Activated CD4-positive, alpha-beta T cell treated with anti-CD3 and anti-CD28 coated beads for 4 hours (primary cell): ENCODE measurements at places on chromosomes 3 and 15.

DNA sequence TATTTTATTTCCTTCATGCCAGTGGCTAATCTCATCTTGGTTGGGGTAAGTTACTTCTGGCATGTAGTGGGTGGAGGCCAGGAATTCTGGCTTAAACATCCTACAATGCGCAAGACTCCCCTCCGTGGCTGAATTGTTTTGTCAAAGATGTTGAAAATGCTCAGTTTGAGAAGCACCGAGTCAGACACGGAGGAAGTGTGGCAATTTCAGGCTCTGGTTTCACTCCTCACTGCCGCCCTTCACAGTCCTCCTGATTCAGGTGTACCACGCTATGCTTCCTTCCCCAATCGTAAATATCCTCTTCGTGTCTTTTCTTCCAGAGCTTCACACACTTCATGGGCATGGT is 150.7 kb downstream of the OPA1 start:
- DNase-seq = no peak

DNA sequence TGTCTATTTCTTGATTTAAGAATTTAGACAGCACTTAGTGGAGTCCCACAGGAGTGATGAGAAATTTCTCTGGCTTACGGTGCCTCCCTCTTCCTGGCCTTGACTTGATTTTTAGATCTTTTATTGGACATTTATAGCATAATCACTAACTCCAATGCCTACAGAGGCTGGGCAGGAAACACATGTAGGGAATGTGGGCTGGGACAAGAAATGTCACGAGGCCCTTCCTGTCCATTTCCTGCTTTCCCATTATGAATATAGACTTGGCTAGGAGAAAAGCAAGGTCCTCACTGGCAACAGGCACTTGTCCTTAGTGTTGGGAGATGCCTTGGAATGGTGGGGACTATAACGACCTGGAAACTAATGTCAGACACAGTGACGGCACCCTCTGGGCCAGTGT is 100.3 kb downstream of the MYLK start:
- no peak for DNase-seq

- no peak for DNase-seq
These were observed 227.7 kb upstream of the CD96 start for GRCh38 chr3:111314181-111314873.

DNA sequence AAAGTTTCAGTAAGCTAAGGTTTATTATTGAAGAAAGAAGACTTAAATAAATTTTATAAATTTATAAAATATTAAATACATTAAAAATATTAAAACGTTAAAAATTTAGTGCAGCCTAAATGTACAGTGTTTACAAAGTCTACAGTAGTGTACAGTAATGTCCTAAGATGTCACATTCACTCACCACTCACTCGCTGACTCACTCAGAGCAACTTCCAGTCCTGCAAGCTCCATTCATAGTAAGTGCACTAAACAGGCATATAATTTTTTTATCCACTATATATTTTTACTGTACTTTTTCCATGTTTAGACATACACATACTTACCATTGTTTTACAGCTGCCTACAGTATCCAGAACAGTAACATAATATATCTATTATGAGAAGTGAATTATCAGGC is 51.5 kb downstream of the TJP1 start:
- no peak for DNase-seq

DNA sequence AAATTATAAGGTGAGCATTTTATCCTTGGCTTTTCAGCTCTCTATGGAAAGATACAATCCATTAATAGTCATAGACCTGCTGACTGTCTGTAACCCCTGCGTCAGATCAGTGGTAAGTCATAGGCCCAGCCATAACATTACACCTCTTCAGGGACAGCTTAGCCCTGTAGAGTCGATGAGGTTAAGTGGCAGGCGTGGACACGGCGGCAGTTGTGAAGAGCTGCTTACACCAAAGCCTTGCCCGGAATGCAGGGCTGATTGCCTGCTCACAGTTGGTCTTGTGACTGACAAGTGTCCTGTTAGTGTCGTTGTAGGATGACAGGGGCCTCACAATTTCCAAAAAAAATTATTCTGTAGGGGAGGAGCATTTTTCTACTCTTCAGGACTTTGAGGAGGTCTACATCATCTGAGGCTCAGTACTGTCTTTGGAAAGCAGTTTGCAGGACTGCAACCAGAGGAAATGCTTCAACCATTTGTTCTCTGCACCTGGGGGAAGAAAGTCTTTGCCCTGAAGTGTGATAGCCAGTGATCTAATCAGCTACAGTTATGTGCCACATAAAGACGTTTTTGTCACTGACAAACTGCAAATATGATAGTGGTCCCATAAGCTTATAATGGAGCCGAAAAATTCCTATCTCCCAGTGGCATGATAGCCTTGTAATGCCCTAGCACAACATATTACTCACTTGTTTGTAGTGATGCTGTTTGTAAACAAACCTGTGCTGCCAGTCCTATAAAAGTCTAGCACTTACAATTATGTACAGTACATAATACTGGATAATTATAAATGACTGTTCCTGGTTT is 14.9 kb upstream of the SELENOT start:
- no peak for DNase-seq

GRCh38 chr3:139292711-139293664 is 50.8 kb upstream of the MRPS22 start:
- no peak for DNase-seq

GRCh38 chr3:141498598-141499223 is 11.9 kb downstream of the RASA2 start:
- DNase-seq = peak; percentile 83

DNA sequence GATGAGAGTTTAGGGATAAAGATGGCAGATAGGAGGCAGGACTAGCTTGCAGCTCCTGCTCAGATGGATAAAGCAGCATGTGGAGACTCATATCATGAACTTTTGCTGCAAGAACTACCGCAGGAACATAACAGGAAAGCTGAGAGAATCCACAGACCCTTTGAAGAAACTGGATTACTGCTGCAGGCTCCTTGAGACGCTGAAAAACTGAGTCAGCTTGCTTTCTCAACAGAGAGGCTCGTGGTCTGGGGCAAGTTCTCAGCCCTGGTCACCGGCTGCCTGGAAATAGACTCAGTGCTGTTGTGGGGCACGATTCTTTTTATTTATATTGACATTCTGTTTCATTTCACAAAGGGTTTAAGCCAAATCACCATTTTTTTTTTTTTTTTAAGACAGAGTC is 28.8 kb upstream of the TRIM59 start:
- no peak for DNase-seq

DNA sequence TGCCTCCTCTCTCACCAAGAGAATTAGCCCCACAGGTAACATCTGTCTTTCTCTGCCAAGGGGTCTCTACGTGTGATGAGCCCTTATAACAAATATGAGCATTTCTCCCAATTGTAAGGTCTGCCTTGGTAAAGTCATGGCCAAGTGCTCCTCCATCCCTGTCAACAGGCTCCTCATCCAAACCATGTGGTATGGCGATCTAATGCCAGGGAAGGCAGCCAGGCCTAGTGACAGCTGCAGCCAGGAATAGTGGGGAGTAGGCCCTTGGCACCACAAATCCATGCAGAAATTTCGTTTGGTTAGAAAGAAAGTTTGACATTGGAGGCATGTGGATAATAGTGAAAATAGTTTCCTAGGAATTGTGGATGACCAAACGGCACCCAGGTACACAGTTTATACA is 4.7 kb upstream of the LRTM1 start:
- no peak for DNase-seq

DNA sequence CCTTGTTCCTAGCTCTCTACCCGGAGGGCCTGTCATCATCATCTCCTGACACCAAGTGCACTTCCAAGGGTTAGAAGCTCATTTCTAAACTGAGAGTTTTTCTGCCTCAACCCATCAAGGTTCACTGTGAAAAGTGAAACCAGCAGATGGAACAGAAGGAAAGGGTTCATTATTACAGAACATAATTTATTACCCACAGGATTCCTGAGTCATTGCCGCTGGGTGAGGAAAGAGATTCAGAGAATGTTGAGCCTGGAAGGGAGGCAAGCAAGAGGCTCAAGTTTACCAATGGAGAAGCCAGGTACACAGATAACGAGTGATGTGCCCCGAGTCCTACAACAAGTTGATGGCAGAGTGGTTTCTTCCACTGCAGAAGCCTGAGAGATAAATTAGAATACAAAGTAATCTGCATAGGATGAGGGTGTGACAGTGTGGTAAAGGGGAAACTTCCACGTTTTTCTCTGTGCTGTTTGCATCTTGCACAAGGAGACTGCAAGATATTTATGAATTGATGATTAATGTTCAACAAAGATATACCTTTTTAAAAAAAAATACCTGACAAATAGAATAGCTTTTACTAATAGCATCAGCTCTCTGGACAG is 80.5 kb upstream of the SETMAR start:
- no peak for DNase-seq

DNA sequence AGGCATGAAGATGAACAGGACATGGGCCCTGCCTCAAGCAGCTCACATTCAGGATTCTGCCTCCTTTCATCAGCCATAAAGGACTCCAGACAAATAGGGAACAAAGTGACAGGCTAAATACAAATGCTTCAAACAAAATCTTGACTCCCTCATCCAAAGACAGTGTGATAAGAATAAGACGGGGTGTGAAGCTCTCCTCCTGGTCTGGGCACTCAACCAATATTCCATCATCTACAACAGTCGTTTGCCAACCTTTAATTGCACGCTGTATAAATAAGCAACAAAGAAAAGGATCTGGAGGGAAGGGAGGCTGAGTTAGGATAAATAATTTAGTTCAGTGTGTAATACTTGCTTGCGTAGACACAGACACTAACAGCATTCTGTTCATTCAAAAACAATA is 5.4 kb downstream of the CCDC54 start:
- DNase-seq = no peak

- no peak for DNase-seq
These were observed 5.8 kb upstream of the DIS3L start for GRCh38 chr15:66287461-66288057.

GRCh38 chr3:38573556-38573955 is 75.9 kb downstream of the SCN5A start:
- no peak for DNase-seq

DNA sequence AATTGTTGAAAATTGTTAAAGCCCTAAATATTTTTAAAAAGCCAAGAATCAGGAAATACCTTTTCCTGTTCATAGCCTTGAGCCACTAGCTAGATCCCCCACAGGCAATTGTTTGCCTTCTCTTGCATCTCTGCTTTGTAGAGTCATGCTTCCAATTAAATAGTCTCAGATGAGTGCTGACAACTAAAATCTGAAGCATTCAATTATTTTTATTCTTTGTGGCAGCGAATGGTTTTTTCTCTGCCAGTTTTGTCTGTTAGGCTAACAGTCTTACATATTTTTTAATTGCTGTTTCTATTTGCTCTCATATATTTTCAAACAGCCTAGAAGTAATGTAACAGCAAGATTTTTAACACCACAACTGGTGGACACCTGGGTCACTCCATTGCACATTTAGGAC is 277.1 kb upstream of the GBE1 start:
- DNase-seq = no peak

DNA sequence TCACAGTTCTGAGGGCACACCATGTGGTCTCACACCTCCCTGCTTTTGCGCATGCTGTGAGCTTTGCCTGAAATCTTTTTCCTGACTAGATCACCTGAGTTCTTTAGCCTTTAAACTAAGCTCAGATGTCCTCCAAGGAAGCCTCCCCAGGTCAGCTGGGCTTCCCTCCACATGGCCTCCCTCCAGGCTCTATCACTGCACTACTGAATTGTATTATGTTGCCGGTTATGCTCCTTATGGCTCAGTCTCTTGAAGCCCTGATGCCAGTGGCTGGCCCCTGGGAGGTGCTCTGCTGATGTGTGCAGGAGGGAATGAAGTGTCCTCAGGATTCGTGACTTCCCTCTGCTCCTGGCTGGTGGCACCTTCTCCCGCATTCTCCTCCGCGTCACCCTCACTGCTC is 93.3 kb upstream of the BLM start:
- DNase-seq = no peak

- peak; percentile 44 for DNase-seq
These were observed 657 bp downstream of the PATL2 start for GRCh38 chr15:44710236-44711095.

- DNase-seq = no peak
These were observed 66.0 kb downstream of the PLD1 start for GRCh38 chr3:171744158-171744741.

- DNase-seq = no peak
These were observed 56.8 kb upstream of the NANOGP8 start for GRCh38 chr15:35141743-35142471.

- no peak for DNase-seq
These were observed 12.9 kb downstream of the AMOTL2 start for GRCh38 chr3:134361162-134361835.

GRCh38 chr3:196388956-196389355 is 43.3 kb downstream of the UBXN7 start:
- no peak for DNase-seq

DNA sequence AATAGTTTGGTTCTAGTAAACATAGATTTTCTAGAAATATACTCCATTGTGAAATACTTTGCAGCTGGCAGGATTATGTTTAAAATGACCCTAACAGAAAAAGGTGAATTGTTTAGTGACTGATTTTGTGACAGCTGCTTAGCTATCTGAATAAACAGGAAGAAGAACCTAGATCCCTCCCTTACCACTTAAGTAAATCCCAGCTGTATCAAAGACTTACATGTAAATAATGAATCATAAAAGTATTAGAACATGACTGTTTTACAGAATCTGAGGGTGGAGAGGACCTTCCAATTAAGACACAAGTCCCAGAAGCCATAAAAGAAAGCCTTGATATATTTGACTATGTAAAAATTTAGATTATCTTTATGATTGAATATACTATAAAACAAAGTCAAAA is 15.9 kb downstream of the SLC49A4 start:
- no peak for DNase-seq

DNA sequence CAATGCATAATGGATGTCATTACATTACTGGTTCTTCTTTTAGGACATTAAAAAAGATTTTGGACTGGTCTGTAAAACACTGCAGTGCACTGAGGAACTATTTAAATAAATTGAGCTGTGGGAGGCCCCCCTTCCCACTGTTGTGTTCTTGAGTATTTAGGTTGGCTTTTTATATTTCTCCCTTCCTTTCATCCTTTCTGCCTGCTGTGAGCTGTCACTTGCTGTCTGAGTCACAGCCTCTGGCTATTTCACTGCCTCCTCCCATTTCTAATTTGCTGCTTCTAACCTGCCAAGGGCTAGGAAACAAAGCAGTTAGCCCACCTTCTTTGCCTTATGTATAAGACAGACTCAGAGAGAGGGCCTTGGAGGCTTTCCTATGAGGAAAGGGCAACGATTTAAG is 89.0 kb upstream of the FNDC3B start:
- no peak for DNase-seq

DNA sequence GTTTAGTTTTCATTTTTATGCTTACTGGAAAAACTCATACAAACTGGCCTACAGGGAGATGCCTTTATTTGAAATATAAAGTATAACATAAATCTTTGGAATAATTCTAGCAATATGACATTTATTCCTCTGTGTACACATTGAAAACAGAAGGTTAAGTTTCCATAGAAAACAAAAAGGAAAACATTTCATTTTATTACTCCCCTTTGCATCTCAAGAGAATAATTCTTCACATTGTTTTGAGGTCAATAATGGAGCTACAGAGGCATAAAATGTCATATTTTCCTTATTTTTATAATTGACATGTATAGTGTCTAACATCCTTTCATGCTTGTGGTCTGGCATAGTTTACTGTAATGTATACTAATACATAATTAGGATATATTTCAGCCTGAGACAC is 187.6 kb upstream of the AGTR1 start:
- DNase-seq = no peak
